Karpas-422 (cell line): ENCODE measurements at places on chromosomes 4 and X.

GRCh38 chrX:71549986-71550385, 17.1 kb downstream of the OGT start:
- DNase-seq = no peak

- DNase-seq = no peak
Measured at GRCh38 chrX:103437147-103437873, 61.0 kb downstream of the BEX3 start.

DNA sequence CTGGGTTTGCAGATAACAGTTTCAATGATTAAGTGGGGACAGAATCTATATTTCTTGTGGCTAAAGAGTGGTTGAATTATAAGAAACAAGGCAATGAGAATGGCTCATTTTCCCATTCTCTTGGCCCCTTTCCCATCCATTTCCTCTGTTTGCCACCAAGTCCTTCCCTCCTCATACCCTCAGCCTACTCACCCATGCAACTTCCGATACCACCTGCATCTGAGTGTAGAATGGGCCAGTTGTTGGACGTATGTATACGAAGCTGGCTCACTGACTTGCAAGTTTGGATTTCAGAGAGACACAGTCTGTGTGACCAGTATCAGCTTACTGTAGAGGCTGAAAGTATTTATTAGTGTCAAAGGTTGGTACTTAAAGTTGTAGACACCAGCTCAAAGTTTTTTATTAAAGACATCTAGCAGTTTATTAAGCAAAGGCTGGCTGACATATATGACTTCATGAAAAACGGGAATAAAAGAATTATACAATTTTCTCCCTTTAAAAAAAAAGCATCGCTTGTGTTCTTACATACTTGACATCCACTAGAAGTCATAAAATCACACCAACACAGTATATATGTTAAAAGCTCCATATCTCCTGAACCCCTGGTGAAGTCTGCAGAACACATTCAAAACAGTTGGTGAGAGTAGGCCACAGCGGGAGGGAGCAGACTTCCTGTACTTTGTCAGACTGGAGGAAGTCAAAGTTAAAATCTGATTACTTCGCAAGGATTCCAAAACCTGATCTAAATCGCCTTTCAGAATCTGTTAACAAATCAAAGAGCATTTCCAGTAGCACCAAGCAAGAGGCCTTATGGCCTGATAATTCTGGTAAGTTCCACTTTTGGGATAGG, 22.4 kb upstream of the STIM2 start:
- no peak for DNase-seq

- peak; percentile 46 for DNase-seq
Measured at GRCh38 chr4:169270810-169271691, at the start of gene SH3RF1. TSS of gene SH3RF1 (minus strand) at chr4:169270956. CDS start at chr4:169269212, 1,744 bp downstream.

- DNase-seq = peak; percentile 45
Measured at GRCh38 chrX:57156397-57157049, 19.3 kb upstream of the SPIN2A start.

DNA sequence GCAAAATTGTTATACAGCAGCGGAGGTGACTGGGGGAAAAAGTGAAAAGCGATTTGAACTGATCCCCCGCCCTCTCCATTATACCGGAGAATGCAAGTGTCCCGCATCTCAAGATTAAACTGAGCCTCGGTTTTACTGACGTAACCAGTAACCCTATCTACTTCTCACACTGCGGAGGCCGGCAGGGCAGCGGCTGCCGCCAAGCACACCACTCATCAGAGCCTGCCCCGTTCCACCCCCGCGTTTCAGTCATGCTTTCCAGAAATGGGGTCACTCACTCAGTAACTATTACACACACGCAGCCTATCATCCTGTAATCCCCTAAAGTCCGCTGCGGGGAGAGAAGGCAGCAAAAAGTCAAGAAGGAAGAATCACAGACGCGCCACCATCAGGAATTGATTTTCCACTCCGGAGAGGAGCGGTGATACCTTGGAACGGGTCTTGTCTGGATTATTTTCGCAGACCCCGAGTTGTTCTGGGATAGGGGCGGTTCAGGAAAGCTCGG, 1.4 kb downstream of the RPS6KA3 start:
- peak; percentile 78 for DNase-seq

- no peak for DNase-seq
Measured at GRCh38 chrX:133994576-133994975, 9.2 kb upstream of the GPC3 start.

- no peak for DNase-seq
Measured at GRCh38 chr4:5827108-5828004, 65.5 kb downstream of the CRMP1 start.

DNA sequence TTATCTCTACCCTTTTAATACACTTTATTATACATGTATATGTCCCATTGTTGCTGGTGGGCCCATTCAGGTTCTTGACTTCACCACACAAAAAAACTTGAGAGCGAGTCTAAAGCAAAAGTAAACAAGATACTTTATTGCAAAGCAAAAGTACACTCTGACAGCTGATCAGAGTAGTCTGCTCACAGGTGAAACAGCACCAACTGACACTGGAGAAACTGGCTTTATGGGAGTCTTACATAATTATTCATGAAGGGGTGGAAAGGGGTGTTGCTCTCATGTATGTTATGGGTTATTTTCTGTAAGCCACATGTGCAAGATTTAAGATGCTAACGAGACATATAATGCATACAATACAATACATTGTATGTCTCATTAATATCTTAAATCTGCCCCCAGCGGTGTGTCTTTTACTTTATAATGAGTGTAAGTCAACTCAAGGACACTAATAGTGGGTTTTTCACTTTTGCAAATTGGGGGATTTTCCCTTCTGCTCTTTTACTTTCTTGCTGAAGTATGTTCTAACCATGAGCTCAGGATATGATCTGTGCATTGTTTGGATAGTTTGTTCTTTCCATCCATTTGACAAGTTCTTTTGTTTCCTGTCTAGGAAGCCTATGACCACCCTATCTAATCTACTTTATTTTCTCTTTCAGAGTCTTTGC, 256.1 kb upstream of the ITM2A start:
- no peak for DNase-seq

DNA sequence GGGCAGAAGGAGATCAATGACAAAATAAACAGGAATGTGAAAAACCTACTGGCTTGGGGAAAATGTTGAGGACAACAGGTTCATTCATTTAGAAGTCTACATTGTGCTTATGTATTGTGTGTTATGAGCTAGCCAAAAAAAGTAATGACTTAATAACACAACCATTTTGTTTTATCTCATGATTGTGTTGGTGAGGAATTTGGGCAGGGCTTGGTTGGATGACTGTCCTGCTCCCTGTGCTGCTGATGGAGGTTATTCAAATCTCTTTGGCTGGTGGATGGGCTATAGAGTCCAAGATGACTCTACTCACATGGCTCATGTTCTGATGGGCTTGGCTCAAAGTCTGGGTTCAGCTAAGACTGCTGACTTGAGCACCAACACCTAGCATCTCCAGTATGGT, 116.3 kb downstream of the HS3ST1 start:
- no peak for DNase-seq

DNA sequence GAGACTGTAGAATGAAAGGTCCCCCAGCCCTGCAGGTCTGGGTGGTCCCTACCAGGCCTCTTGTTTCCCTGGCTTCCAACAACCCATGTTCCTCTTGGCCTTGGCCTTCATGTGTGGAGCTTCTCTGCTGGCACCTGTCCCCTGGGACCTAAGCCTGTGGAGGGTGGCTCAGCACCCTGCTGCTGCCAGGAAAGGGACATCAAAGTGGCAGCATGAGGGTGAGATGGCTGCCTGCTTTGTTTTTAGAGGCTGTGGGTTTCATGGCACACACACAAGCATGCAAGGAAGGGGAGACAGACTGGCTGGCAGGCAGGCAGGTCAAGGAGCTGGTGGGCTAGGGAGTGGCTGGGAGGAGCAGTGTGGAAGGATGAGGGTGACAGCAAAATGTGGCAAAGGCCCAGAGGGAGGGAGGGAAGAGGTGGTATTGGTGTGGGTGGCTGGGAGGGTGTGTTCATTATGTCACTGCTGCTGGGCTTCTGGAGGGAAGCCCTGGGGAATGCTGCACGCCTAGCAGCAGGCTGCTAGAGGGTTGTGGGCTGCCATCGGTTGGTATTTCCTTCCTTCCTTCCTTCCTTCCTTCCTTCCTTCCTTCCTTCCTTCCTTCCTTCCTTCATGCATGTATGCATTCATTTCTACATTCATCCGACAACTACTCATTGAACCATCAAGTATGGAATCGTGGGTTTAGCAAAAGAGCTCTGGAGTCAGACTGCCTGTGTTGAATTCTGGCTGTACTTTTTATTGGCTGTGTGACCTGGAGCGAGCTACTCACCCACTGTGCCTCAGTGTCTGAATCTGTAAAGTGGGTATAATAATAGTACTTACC, 128.7 kb upstream of the PJA1 start:
- no peak for DNase-seq

GRCh38 chr4:78268597-78268996, 211.5 kb downstream of the FRAS1 start:
- no peak for DNase-seq

GRCh38 chrX:28585767-28586166, 1.5 kb upstream of the IL1RAPL1 start:
- DNase-seq = no peak

- no peak for DNase-seq
Measured at GRCh38 chr4:72207196-72207595, 175.4 kb downstream of the NPFFR2 start.

DNA sequence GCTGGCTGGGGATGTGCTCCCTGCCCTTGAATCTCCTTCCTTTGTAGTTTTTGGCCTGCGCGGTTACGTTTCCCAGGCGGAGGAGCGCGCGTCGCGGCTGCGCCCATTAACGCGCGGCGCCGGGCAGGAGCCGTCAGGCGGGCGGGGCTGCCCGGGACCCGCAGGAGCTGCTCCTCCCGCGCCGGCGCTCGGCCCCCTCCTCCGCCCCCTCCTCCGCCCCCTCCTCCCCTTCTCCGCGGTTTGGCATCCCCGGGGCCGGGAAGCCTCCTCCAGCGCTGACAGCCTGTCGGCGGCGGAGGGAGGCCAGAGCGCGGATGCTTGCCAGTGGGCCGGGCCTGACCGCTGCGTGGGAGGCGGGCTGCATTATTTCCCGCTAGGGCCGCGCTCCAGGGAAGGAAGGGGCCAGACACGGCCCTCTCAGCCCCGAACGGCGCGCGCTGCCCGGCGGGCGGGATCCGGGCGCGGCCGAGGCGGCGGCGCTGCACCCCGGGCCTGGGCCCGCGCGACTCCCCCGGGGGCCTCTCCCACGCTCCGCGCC, at the start of gene DCLK2:
DCLK2 (plus strand) TSS at position 405 of the 538 bp plus-strand sequence. CDS start 583 bp downstream, outside the sequence.
- DNase-seq = no peak

DNA sequence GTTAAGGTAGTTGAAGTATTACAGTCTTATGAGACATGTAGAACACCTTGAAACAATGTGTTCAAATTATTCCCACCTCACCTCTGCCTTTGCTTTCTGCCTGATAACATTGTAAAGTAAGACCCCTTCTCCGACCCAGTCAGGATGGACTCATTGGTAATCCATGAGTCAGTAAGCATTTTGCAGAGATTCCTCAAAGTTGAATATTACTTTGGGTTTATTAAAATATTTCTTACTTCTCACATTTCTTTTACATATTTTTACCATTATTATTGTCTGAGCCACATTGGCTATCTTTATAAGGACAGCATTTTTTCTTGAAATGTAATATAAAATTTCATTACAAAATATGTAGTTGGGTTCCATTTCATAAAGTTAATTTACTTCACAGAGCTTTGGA, 201.6 kb downstream of the BMPR1B start:
- no peak for DNase-seq

- no peak for DNase-seq
Measured at GRCh38 chrX:69189576-69190371, 24.5 kb upstream of the PJA1 start.

GRCh38 chr4:68465058-68465457, 17.8 kb downstream of the TMPRSS11E start:
- DNase-seq = no peak

DNA sequence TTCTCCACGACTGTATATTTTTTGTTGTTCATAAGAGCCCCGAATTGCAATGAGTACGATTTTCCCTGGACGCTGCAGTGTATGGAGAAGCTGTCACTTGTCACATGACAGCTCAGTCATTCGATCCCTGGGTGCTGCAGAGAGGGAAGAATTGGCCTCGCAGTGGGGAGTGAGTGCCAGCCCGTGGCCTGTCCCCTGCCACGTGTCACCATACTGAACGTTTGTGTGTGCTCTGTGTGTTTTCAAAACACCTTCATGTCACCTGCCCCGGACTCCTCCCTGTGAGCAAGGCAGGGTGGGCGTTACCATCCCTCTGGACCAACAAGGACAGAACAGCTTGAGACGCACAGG, 77.9 kb downstream of the TBL1X start:
- DNase-seq = no peak

- DNase-seq = no peak
Measured at GRCh38 chrX:106899841-106900240, 3.3 kb downstream of the RIPPLY1 start.

DNA sequence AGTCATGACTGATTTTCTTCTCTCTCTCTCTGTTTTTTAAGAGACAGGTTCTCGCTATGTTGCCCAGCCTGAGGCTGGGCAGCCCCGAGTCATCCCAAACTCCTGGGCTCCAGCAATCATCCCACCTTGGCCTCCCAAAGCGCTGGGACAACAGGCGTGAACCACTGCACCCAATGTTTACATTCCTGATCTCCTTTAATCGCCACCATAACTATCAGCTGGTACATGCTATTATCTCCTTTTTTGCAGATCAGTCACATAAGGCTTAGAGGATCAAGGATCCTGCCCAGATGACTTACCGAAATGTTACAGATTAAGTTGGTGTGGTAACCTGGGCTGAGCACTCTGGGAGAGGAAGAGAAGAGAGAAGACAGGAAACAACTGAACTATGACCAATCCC, 1.5 kb upstream of the USP46 start:
- DNase-seq = no peak

DNA sequence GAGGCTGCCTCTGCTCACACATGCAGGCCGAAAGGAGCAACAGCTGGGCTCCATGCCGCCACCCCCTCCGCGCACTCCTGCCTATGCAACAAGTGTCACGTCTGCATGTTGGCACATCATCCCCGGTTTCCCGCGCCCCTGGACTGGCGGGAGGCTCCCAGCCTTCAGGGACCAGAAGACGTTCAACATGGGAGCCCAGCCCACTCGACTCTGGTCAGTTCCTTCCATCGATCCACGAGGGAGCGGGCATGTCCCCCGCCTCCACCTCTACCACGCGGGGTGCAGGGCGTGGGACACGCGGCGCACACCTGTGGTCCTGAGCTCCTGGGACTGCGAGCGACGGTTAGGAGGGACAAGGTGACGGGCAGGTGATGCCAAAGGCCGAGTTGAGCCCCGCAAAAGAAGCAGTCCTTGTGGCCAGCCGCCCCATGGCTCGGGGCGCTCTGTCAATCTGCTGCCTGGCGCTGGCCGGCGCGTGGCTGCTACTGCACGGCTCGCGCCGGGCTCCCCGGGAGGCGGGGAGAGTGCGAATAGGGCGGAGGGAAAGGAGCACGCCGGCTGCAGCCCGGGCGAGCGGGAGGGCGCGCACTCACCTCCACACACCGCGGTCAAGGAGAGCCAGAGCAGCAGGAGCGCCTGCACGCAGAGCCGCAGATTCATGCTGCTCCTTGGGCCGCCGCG, 645 bp downstream of the APLN start:
- no peak for DNase-seq
